Pons (tissue), 1 donor: ENCODE measurements at places on chromosomes 12 and 14.

DNA sequence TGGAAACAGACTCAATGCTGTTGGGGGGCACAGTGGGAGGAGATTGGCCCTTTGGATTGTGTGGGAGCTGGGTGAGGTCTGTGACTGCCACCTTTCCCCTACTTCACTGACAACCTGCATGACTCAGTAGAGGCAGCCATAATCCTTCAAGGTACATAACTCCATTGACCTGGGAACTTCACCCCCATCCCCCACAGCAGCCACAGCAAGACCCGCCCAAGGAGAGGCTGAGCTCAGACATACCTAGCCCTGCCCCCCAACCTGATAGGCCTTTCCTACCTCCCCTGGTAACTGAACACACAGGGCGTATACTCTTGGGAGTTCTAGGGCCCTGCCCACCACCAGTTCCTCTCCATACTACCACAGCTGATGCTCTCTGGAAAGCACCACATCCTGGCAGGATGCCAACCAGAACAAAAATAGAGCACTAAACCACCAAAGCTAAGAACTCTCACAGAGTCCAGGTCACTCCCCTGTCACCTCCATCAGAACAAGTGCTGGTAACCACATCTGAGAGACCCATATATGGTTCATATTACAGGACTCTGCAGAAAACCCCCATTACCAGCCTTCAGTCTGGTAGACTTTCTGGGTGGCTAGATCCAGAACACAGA lies 703.9 kb downstream of the FSCB start:
- DNase-seq: no peak

- no peak for DNase-seq
Measured at GRCh38 chr12:52277486-52278245, 3.2 kb downstream of the KRT86 start.

GRCh38 chr12:97404543-97404942 lies 58.1 kb upstream of the RMST start:
- peak; percentile 55 for DNase-seq

DNA sequence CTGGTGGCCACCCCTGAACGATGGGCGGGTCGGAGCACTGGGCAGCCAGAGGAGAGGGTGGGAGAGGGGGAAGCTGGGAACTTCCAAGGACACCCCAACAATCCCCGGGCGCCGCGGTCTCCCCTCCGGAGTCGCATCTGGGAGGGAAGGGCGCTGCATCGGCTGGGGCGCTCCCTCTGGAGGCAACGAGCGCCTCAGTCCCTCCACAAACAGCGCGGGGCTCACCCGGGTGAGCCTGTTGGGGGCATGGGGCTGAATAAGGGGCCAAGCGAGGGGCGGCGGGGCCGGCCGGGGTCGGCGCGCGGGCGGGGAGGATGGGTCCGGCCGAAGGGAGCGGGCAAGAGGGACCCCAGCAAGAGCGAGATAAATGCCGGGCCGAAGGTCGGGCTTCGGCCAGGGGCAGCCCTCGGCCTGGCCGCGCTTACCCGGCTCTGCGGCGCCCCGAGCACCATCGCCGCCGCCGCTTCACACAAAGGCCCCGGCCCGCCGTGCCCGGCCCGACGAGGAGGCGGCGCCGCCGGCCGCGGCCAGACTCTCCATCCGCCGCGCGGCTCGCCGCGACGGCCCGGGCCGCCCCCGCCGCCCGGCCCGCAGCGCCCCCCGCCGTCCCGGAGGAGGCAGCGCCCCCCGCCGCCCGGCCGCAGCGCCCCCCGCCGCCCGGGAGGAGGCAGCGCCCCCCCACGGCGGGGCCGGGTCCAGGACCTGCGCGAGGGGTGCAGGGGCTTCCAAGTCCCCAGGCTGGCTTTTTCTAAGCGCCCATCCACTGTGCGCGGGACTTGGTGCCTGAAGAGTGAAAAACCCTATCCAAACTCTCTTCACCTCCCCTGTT lies at the start of gene ZBTB39:
Gene ZBTB39, minus strand, starts transcription at position 567 of the 829 bp plus-strand sequence. CDS start 1,629 bp downstream, outside the sequence.
- no peak for DNase-seq

GRCh38 chr12:87280893-87281292 lies 748.3 kb downstream of the C12orf50 start:
- no peak for DNase-seq

DNA sequence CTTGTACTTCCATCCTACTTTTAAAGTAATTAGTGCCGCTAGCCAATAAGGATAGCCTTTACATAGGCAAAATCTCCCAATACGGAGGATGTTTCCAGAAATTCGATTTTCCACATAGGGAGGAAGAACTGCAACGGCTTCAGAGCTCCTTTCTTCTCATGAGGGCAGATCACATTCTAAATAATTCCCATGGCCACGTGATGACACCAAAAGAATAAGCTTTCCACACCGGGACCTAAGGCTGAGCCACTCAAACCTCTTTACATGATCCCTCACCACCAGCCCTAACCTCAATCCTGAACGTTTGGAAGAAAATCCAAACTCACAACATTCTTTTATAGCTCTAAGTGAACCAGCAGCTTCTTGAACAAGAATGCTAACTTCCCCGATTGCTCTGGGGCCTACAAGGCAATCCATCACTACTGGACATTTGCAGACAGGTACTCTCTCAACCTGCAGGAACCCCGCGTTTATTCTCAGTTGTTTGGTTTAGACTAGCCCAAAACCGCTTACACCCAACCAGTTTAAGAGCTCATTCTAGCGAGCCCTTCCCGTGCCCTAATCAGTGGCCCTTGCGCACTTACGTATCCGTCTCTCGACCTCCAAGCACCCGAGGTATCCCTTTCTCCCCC lies 884 bp downstream of the CAPRIN2 start:
- peak; percentile 24 for DNase-seq

GRCh38 chr12:108379823-108380222 lies 40.7 kb upstream of the CMKLR1 start:
- no peak for DNase-seq

- no peak for DNase-seq
Measured at GRCh38 chr14:72830786-72831594, 62.9 kb downstream of the DPF3 start.

GRCh38 chr14:61406675-61407074 lies 85.3 kb downstream of the PRKCH start:
- no peak for DNase-seq

DNA sequence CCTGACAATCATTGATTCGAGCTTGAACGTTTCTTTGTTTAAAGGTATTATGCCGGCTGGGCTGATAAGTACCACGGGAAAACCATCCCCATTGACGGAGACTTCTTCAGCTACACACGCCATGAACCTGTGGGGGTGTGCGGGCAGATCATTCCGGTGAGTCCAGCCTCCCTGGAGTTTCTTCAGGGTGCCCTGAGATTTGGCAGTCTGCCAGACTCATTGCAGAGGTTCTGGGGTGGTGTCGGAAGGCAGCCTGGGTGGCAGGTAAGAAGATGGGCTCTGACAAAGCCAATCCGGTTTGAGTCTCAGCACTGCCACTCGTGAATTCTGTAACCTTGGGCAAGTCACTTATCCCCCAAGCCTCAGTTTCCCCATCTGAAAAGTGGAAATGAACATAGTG lies 23.0 kb downstream of the ALDH2 start:
- no peak for DNase-seq

GRCh38 chr12:25884024-25884919 lies 74.2 kb upstream of the RASSF8 start:
- no peak for DNase-seq

DNA sequence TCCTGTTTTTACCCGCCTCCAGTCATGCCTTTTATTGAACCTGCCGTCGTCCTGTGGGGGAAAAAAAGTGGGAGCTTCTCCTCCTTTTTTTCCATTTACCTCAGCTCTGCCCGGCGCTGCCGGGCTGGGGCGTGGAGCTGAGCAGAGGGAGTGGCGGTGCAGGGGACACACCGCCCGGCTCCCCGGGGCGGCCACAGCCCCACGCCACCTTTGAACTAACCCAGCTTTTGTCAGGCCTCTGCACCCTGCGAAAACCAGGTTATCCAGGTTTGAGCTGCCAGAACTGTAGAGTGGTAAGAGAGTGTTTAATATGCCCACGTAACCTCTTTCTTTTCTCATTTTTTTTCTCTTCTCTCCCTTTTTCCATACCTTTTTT lies 161.0 kb upstream of the FKBP4 start:
- DNase-seq: no peak

- DNase-seq: no peak
Measured at GRCh38 chr12:77774761-77775160, 55.9 kb upstream of the NAV3 start.

GRCh38 chr14:53109105-53110041 lies 43.8 kb downstream of the DDHD1 start:
- DNase-seq: no peak

DNA sequence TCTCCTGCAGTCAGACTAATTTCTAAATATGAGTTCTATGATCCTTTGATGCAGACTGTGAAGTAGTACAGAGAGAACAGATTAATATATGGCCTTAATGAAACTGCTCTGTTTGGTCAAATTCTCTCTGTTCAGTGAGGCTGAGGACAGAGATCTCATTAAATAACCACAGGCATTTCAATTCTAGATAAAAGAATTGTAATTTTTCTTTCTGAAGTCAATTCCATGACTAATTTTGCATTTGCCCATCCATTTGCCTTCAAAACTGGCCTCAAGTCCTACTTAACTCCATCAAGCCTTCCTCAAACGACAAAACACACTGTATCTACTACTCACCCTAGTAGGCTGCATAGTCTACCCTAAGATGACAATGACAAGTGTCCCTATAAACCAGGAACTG lies 67.1 kb downstream of the DUSP16 start:
- no peak for DNase-seq

DNA sequence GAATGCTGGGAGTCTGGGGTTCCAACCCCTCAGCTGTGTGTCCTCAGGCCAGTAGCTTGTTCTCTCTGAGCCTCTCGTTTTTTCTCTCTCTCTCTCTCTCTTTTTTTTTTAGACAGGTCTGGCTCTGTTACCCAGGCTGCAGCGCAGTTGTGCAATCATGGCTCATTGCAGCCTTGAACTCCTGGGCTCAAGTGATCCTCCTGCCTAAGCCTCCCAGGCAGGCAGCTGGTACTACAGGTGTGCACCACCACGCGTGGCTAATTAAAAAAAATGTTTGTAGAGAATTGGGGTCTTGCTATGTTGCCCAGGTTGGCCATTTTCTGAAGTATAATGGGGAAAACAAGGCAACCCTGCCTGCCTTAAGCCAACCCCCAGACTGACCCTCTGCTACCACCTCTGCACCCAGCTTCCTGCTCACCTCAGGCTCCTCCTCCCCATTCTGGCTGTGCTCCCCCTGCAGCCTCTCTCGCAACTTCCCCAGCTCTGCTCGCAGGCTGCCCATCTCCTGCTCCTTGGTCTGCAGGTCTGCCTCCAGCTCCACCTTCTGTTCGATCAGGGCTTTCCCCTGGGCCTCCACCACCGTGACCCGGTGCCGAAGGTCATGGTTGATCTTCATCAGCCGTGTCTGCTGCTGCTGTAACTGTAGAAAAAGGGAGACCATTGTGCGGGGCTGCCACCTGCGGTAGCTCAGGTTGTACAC lies 35.2 kb downstream of the RILPL1 start:
- DNase-seq: no peak

GRCh38 chr14:89040080-89040459 lies 215.6 kb downstream of the TTC8 start:
- DNase-seq: no peak

GRCh38 chr12:129696926-129697325 lies 206.9 kb downstream of the TMEM132D start:
- DNase-seq: peak; percentile 6

- no peak for DNase-seq
Measured at GRCh38 chr12:52438305-52439301, 4.4 kb upstream of the KRT75 start.

DNA sequence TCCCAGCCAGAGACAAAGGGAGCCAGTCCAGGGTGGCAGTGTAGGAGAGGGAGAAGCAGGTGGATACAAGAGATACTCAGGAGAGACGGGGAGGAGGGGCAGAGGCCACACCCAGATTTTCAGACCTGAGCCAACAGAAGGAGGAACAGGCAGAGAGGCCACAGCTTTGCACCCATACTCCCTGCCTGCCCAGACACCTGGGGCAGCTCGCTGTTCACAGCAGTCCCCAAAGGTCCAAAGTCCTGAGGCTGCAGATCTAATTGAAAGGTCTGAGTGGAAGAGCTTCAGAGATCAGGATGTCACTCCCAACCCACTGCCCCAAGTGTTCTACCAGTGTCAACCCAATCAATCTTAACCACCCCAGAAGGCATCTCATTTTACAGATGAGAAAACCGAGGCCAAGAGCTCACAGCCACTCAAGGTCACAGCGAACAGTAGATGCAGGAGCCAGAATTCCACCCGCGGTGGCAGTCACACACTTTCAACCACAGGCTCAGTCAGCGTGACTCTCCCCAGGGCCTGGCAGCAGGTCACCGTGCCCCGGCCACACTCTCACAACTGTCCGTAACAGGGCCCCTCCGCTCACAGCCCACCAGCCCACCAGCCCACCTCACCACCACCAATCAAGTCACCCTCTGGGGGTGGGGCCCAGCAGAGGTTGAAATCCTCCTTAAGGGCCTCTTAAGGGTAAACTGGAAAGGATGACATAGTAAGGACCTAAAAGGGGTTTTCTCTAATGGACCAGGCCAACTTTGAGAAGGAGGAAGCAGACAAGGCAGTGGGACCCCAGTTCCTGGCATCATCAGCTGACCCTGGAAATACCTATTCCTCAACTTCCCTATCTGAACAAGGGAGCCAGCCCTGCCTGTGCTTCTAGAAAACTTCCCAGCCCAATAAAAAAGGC lies 33.3 kb downstream of the ACTN1 start:
- no peak for DNase-seq

- peak; percentile 81 for DNase-seq
Measured at GRCh38 chr12:32482226-32482625, 82.9 kb downstream of the FGD4 start.
